Diencephalon (tissue), 1 donor: ENCODE measurements at places on chromosomes 2 and 18. TPM values are rescaled to one million over a fixed set of nuclear protein-coding genes. Genes with fewer than 3 reads are reported as not detected.

The MOGAT1 gene
- total RNA-seq = not detected

The NYAP2 gene
- total RNA-seq = 16.1 TPM

The SNORC gene
- 4.6 TPM for total RNA-seq

The ACMSD gene
- not detected for total RNA-seq

The IFIH1 gene
- 4.8 TPM for total RNA-seq

The CHRNA1 gene
- total RNA-seq = not detected

The SPC25 gene
- 9.2 TPM for total RNA-seq

The KCNS3 gene
- total RNA-seq = 2.8 TPM

The FMNL2 gene
- 80.5 TPM for total RNA-seq

The TM4SF20 gene
- not detected for total RNA-seq

The RUFY4 gene
- 0.23 TPM for total RNA-seq

The PDCD1 gene
- 0.23 TPM for total RNA-seq

The SULT1C2 gene
- total RNA-seq = 0.23 TPM

The CDH19 gene
- total RNA-seq = 0.23 TPM

The CROCC2 gene
- total RNA-seq = 1.4 TPM

The SPP2 gene
- total RNA-seq = not detected

The SCYGR4 gene
- not detected for total RNA-seq

The GKN2 gene
- not detected for total RNA-seq

The NOL4 gene
- total RNA-seq = 71.3 TPM

The UGT1A5 gene
- not detected for total RNA-seq

The NLRC4 gene
- total RNA-seq = 1.4 TPM

The TTC31 gene
- total RNA-seq = 11.8 TPM

The FIGN gene
- 40.4 TPM for total RNA-seq

The HOXD9 gene
- total RNA-seq = not detected

The C2orf80 gene
- 38.1 TPM for total RNA-seq

The HOXD11 gene
- total RNA-seq = not detected

The EIF2B4 gene
- total RNA-seq = 23.8 TPM

The SCN3A gene
- total RNA-seq = 197 TPM

The LIMS2 gene
- total RNA-seq = 4.4 TPM

The TMEM182 gene
- total RNA-seq = 8.5 TPM

The CCL20 gene
- not detected for total RNA-seq

The VAMP8 gene
- 3.0 TPM for total RNA-seq

The ST3GAL5 gene
- 76.1 TPM for total RNA-seq

The PHOSPHO2 gene
- total RNA-seq = 19.8 TPM

The PTH2R gene
- total RNA-seq = 3.9 TPM

The NAT8 gene
- total RNA-seq = not detected

The CNDP1 gene
- 0.23 TPM for total RNA-seq

The ARL4C gene
- 60.4 TPM for total RNA-seq

The ATP6V1B1 gene
- total RNA-seq = not detected

The CCNT2 gene
- total RNA-seq = 74.3 TPM

The PSMA8 gene
- total RNA-seq = 0.46 TPM

The IL1F10 gene
- total RNA-seq = not detected

The SLC30A3 gene
- 2.1 TPM for total RNA-seq

The OSBPL1A gene
- total RNA-seq = 42.0 TPM

The IL1R1 gene
- total RNA-seq = 0.46 TPM

The RNF152 gene
- 144 TPM for total RNA-seq

The C2orf78 gene
- not detected for total RNA-seq

The FAM237A gene
- 0.46 TPM for total RNA-seq

The LRATD1 gene
- total RNA-seq = 63.2 TPM

The TSPYL6 gene
- total RNA-seq = 0.23 TPM

The C2orf66 gene
- 0.69 TPM for total RNA-seq

The SLC19A3 gene
- total RNA-seq = 3.9 TPM

The SNRNP200 gene
- total RNA-seq = 70.8 TPM

The KHK gene
- 8.8 TPM for total RNA-seq
